ENCODE measurements at places on chromosomes 7 and 10.

DNA sequence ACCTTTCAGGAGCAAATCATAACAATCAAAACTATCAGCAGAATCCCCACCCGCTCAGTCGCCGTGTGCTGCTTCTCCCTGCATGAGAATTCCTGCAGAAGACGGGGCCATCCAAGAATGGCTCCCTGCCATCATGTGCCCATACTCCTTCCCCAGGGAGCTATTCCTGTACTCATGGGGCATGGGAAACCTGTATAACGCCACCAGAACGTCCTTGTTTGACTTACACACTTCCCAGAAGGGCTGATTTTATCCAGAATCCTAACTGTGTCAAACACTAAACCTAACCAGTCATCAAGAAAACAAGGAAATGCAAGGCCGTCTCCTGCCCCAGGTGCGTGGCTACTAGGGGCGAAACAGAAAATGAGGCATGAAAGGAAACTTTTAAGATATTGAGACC, 16.0 kb downstream of the DIP2C start:
- no peak for DNase-seq

DNA sequence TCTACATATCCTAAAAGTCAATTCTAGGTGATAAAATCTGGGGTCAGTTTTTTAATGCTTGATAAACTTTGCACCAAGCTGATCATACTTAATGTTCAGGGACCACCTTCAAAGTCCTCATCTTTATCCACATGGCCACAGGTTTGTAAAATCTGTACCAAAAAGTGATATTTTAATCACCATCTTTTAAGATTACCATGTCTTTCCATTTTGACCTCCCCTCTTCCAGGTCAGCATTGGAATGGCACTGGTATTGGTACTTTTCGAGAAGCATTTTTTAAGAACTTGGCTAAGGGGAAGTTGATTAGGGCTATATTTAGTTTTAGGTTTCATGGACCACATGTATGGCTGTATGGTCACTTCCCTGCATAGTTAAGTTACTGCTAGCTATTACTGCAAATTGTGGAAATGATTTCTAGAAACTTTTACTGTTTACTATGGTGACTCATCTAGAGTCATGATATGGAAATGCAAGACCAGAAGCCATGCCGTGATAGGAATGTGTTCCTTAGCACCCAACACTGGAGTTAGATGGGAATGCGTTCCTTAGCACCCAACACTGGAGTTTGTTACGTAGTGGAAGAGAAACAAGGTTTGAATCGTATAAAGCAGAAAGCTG, 50.8 kb upstream of the ABLIM1 start:
- DNase-seq: no peak

DNA sequence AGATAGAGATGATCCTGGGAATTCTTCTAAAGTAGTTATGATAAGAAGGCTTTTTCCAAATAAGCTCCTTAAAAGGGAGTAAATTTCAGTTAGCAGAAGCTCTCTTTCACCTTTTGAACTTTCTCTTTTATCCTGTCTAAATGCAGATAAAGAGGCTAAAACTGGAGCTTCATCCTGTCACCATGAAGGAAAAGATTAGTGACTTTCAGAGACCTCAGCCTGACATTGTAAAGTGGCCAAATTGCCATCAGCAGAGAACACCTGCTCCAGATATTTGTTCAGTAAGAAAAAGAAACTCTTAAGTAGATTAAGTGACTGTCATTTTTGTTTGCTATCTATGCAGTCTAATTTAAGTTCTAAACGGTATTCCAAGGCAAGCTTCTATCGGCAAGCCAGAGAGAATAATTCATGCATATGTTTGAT, 18.3 kb downstream of the VWDE start:
- no peak for DNase-seq

- DNase-seq: no peak
These were observed 59.4 kb downstream of the CDK14 start for GRCh38 chr7:90655566-90655965.

DNA sequence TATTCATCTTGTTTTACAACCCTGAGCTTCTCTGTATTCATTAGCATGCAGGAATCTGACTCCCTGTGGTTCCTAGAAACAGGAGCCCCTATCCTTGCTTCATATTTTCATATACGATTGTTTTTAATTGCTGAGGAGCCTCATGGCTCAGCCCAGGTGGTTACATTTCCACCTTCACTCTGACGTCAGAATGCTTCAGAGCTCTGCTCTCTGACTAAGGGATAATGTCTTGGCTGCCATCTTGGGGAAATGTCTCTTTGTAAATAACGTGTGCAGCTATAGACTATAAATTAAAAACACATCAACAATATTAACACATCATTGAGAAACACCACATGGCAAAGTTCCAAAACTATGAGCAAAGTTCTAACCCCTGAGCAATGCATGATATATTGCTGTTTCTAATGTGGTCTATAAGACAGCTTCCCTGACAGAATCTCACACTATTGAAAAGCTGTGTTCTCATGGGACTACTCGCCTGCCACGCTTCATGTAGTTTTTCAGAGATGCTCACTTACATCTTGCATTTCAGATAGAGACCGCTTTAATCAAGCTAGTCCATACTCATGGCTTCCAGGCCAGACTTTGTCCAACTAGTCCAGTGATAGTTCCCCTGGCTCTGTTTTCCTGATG, 227.0 kb downstream of the SORCS3 start:
- DNase-seq: no peak

DNA sequence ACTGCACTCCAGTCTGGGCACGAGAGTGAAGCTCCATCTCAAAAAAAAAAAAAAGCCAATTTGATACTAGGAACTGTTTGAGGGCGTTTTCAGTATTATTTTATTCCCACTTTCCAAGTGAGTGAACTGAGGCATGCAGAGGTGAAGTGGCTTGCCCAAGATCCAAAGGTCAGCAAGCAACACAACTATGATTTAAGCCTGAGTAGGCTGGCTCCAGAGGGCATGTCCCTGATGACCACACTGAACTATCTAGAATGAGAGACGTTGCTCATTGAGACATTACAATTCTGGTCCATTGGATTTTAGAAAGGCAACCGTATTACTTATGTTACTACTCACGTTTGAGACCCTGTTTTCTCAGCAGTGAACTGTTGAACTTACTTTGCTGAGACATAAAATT, 20.8 kb downstream of the KCNMA1 start:
- DNase-seq: no peak

- DNase-seq: no peak
These were observed 39.1 kb upstream of the CALD1 start for GRCh38 chr7:134740376-134740775.

GRCh38 chr7:12670000-12670729, 17.3 kb upstream of the ARL4A start:
- no peak for DNase-seq

DNA sequence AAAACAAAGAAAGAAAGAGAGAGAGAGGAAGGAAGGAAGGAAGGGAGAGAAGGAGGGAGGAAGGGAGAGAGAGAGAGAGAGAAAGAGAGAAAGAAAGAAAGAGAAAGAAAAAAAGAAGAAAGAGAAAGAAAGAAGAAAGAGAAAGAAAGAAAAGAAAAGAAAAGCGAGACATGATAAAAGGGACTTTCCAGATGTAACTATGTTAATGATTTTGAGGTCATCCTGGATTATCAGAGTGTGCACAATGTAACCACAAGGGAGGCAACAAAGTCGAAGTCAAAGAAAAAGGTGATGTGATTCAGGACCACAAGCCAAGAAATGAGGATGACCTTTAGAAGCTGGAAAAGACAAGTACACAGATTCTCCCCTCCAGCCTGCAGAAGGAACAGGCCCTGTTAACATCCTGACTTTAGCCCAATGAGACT, 48.9 kb upstream of the PAX2 start:
- DNase-seq: no peak

GRCh38 chr7:77265666-77266065, 66.0 kb upstream of the FGL2 start:
- no peak for DNase-seq

- no peak for DNase-seq
These were observed 58.2 kb downstream of the TMEM270 start for GRCh38 chr7:73918926-73919693.

- DNase-seq: no peak
These were observed 33.1 kb downstream of the GSTO2 start for GRCh38 chr10:104301907-104302690.

DNA sequence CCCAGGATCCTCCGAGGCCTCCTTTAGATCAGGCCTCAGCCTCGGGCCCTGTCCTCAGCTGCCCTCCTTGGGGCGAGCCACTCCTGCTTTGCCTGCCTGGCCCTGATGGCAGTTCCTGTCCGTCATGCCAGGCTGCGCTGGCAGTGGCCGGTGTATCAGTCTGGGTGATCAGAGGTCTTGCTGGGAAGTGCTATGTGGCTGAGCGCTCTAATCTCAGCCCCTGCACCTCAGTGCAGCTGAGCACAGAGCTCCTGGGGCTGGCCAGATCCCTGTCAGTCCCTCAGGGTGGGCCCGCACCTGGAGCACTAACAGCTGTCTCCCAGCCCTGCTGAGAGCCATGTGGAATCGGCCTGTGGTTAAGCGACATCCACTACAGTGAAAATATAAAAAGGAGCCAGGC, 14.8 kb upstream of the CFAP46 start:
- no peak for DNase-seq

DNA sequence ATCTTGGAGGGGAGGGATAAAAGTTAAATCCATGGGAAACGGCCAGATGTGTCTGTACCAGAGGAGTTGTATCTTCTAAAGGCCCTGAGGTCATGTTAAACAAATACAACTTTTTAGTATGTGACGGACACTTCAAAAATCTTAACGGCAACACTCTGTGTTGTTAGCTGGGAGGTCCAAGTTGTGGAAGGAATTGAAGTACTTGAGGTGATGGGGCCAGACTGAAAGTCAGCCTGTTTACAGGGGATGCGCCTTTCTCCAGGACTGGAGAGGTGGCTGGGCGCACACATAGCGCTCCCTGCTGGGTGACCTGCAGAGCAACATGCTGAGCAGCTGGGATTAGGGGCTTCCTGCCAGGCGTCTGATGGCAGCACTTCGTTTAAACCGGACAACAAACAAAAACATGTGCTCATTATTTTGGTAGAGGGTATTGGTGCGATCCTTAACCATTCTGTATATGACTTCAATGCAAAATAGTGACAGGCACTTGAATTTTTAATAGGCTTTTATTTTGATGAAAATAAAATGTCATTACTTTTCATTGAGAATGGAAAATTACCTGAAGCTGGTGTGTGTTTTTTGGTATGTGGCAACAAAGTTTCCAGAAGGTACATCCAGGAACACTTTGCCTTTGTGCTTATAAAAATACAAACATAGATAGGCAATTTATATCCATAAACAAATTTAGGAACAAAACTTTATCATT, 198.2 kb downstream of the MLLT10 start:
- peak; percentile 59 for DNase-seq

DNA sequence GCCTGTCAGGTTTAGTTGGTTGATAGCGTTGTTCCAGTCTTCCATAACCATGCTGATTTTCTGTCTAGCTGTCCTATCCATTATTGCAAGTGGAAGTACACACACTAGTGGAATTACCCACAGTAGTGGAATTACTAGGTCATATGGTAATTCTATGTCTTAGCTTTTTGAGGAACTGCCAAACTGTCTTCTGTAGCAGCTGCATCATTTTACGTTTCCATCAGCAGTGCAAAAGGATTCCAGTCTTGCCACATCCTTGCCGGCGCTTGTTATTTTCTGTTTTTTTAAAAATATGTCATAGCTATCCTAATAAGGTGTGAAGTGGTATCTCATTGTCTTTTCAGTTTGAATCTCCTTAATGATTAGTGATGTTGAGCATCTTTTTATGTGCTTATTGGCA, 17.2 kb upstream of the RHBDD2 start:
- no peak for DNase-seq

DNA sequence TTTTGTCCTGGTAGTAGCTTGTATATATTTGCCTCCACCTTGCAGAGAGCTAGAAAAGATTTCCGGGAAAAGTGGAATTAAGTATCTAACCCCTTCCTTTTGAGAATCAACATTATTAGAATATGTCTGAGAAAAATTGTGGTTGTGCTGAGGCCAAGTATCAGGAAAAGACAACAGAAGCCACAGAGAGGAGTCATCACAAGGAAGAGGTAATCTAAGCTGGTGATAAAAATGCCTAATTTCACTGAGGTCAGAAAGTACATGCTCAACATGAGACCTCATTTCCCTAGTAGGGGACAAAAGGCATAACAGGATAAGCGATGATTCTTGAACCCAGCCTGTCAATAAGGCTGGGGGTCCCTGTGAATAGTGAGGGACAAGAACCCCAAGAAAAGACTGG, 97.0 kb upstream of the PDE1C start:
- no peak for DNase-seq

GRCh38 chr7:15906436-15906835, 220.0 kb upstream of the MEOX2 start:
- no peak for DNase-seq

GRCh38 chr7:69708857-69709256, 110.6 kb downstream of the AUTS2 start:
- no peak for DNase-seq

DNA sequence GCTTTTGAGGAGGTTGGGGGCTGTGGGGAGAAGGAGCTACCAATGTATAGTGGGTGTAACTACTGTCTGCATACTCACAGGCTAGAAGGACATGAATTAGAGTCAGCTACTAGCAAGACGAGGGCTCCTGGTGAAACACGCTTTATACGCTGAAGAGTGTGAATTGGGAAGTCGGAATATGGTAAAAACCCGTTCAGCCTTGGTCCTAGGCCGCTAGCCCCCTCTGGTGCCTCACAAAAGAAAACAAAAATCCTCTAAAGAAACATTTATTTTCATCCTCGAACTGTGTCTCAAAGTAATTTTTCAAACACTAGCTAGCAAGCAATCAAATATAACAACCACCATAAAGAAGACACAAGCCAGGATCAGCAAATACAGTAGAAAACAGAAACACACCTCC, 338.1 kb upstream of the SEMA3C start:
- DNase-seq: no peak

DNA sequence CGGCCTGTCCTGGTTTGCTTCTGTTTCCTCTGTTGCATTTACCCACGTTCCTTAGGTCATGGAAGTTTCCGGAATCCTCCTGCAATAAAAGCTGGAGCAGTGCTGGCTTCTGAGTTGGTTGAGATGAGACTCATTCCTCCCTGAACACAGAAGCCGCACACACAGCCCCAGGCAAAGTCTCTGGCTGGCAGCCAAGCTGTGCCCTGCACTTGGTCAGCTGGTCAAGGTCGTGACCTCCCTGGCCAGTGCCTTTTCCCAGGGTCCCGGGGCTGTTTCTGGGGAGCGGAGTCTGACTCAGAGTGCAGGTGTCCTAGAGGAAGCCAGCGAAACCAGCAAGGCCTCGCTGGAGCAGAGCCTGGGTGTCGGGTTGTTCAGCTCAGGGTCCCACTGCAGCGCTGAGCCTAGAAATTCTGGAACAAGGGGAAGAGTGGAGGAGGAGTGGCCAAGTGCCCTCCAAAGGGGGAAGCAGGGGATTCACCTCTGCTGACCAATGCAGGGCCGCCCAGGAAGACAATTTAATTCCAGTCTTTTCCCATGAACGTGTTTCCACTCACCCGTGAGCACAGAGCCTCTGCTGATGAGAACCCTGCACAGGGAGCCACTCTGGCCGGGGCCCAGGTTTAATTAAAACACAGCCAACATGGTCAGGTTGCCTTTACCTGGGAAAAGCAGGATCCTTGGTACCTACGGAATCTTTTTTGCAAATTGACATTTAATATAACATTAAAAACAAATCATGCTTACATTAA, 245.5 kb upstream of the PPP2R2D start:
- DNase-seq: no peak

All from CD4-positive, alpha-beta T cell treated with Interleukin-17A for 4 hours (primary cell).